ENCODE measurements at places on chromosomes 12 and 14. TPM values are rescaled to one million over a fixed set of nuclear protein-coding genes. Genes with fewer than 3 reads are reported as not detected.

DNA sequence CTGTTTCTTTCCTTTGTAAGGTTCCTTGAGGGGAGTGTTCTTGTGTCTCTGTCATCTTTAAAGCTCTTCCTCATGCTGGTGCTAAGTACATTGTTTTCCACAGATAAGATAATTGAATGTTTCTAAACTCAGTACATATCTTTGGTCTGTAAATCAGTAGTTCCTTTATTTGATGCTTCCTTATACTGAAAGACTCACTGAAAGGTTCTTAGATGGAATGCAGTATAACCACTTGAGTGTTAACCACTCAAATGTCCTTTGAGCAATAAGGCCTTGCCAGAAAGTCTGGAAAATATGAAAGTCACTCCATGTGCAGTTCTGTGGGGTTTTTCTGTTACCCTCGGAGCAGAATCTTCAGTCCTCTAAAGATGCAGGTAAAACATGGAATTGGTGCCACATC lies 23.0 kb upstream of the RNU6-8 start:
- H3K36me3 ChIP-seq, result no peaks in the 10 kb centered on the region
- H3K27me3 ChIP-seq, result no peaks in the 10 kb centered on the region
- no peak overlapping the region for H3K27ac ChIP-seq
- no peak for DNase-seq

- no peak overlapping the region for H3K4me3 ChIP-seq
- no peaks in the 10 kb centered on the region for H3K36me3 ChIP-seq
- H3K27ac ChIP-seq, result no peak overlapping the region
- H3K27me3 ChIP-seq, result no peaks in the 10 kb centered on the region
- H3K4me1 ChIP-seq, result no peaks in the 10 kb centered on the region
Observed at GRCh38 chr14:37168721-37169120, 3.7 kb downstream of the SLC25A21 start.

GRCh38 chr12:118064608-118065007 lies 3.6 kb upstream of the WSB2 start:
- H3K4me3 ChIP-seq, result no peak overlapping the region
- H3K27ac ChIP-seq, result peak overlapping the region; percentile 98
- H3K27me3 ChIP-seq, result no peaks in the 10 kb centered on the region
- no peak for DNase-seq
- no peaks in the 10 kb centered on the region for H3K4me1 ChIP-seq

GRCh38 chr12:100043631-100044030 lies 58.9 kb upstream of the ANKS1B start:
- DNase-seq, result no peak
- H3K36me3 ChIP-seq, result peaks cover 40% of the 10 kb centered on the region
- no peak overlapping the region for H3K4me3 ChIP-seq
- no peaks in the 10 kb centered on the region for H3K4me1 ChIP-seq

GRCh38 chr14:57390037-57390805 lies at the start of gene NAA30:
Gene NAA30 (plus strand): TSS chr14:57390586. CDS start chr14:57390958, 372 bp downstream.
- no peaks in the 10 kb centered on the region for H3K36me3 ChIP-seq
- peak; percentile 98 for DNase-seq
- H3K27me3 ChIP-seq, result no peaks in the 10 kb centered on the region
- no peaks in the 10 kb centered on the region for H3K4me1 ChIP-seq

DNA sequence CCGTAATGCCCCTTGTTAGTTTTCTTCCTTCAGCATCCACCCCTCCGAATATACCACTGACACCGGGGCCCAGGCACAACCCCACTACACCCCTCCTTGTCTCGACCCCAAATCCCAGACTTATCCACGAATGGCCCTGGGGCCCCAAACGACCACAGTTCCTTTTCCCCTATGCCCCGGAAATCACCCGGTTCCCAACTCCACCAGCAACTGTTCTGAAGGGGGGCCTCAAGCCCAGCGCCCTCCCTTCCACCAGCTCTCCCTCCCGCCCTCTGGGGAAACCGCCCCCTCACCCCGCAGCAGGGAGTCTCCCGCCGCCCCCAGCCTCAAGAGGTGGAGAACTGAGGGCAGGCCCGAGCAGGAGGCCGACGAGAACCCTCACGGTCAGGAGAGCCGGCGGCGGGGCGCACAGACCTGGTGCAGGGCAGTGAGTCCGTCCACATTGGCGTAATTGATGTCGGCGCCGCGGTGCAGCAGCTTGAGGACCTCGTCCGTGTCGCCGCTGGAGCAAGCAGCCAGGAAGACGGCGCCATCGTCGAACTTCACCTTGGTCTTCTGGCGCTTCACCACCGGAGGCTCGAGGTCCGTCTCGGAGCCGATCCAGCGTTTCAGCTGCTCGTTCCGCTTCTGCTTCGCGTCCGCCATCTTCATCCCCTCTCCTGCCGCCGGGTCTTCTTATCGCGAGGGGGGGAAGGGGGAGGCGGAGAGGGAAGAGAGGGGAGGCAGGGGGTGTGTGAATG lies 446 bp downstream of the PPP1R12A start:
- DNase-seq, result no peak
- H3K4me3 ChIP-seq, result peak overlapping the region; percentile 83
- H3K27ac ChIP-seq, result peak overlapping the region; percentile 97

The GLTP gene
- total RNA-seq, result 27.2 TPM

Data from Peyer's patch (tissue), 4 donors.